ENCODE measurements at places on chromosomes 2 and 18. TPM values are rescaled to one million over a fixed set of nuclear protein-coding genes. Genes with fewer than 3 reads are reported as not detected.

Gene CHRNG
- total RNA-seq: 0.87 TPM

Gene SLC14A1
- total RNA-seq: 2.4 TPM

Gene WDPCP
- total RNA-seq: 11.8 TPM

Gene LIPG
- 16.9 TPM for total RNA-seq

Gene IL37
- total RNA-seq: not detected

Gene CACNB4
- 5.6 TPM for total RNA-seq

Gene RNF144A
- total RNA-seq: 35.6 TPM

Gene RAB6C
- 0.50 TPM for total RNA-seq

Gene GREB1L
- 6.5 TPM for total RNA-seq

Gene SLC4A3
- total RNA-seq: 8.0 TPM

Gene RIOK3
- 46.7 TPM for total RNA-seq

Gene ZNF521
- 5.3 TPM for total RNA-seq

Gene ITGB6
- total RNA-seq: 7.8 TPM

Gene EGR4
- 1.2 TPM for total RNA-seq

Gene MC4R
- not detected for total RNA-seq

Gene MROH2A
- total RNA-seq: not detected

Gene RFX8
- total RNA-seq: not detected

Gene SKOR2
- total RNA-seq: 0.81 TPM

Gene SERPINB10
- total RNA-seq: not detected

Gene SP100
- 41.8 TPM for total RNA-seq

Gene CD8A
- 0.34 TPM for total RNA-seq

Gene ANTXR1
- total RNA-seq: 69.5 TPM

Gene TWSG1
- total RNA-seq: 38.6 TPM

Gene LRATD1
- total RNA-seq: 21.6 TPM

Gene ANKRD30BL
- total RNA-seq: not detected

Gene CD8B2
- total RNA-seq: 0.31 TPM

All from type B pancreatic cell (in vitro differentiated cells).